ENCODE measurements at places on chromosomes 2 and 18.

DNA sequence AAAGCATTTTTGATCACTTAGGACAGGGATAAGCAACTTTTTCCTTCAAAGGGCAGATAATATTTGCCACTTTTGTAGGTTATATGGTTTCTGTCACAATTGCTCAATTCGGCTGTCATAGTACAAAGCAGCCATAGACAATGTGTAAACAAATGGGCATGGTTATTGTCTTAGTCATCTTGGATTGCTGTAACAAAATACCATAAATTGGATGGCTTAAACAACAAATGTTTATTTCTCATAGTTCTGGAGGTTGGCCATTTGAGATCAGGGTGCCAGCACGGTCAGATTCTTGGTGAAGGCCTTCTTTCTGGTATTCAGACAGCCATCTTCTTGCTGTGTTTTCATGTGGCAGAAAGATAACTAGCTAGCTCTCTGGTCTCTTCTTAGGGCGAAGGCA is 91.2 kb downstream of the TAF4B start:
- no peak for DNase-seq

- DNase-seq: no peak
Measured at GRCh38 chr2:163735685-163736432, at the start of gene FIGN. TSS of gene FIGN (minus strand) at chr2:163736008. CDS start at chr2:163734927, 1,081 bp downstream.

DNA sequence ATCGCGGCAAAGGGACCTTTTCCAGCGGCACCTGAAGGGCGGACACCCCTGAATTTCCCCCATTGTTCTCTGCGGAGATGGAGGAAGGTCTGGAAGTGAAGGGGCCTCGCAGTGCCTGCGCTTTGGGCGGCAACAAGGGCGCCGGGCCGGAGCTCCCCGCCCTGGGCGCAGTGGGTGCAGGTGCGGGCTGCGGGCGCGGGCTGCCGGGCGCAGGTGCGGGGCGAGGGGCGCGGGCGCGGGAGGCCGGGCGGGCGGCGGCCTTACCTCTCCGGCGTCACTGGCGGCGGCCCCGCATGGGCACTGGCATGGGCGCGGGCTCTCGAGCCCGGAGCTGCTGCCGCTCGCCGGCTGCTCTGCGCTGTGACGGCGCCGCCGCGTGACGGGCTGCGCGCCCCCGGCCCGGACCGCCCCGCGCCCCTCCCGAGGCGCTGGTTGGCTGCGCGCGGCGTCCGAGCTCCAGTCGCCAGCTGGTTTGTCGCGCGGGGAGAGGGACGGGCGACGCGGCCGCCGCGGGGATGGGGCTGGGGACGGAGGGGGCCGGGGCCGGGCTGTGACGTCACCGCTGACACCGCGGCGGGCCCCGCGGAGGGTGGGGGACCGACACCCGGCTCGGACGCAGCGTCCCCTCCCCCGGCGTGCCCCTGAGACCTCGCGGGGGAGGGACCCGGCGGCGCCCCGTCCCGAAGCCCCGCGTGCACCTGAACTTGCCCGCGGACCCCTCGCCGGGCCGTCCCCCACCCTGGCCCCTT is at the start of gene KIF1A:
Gene KIF1A (minus strand): TSS at position 362 of the 749 bp plus-strand sequence. CDS start 22,467 bp downstream, outside the sequence.
- DNase-seq: no peak

DNA sequence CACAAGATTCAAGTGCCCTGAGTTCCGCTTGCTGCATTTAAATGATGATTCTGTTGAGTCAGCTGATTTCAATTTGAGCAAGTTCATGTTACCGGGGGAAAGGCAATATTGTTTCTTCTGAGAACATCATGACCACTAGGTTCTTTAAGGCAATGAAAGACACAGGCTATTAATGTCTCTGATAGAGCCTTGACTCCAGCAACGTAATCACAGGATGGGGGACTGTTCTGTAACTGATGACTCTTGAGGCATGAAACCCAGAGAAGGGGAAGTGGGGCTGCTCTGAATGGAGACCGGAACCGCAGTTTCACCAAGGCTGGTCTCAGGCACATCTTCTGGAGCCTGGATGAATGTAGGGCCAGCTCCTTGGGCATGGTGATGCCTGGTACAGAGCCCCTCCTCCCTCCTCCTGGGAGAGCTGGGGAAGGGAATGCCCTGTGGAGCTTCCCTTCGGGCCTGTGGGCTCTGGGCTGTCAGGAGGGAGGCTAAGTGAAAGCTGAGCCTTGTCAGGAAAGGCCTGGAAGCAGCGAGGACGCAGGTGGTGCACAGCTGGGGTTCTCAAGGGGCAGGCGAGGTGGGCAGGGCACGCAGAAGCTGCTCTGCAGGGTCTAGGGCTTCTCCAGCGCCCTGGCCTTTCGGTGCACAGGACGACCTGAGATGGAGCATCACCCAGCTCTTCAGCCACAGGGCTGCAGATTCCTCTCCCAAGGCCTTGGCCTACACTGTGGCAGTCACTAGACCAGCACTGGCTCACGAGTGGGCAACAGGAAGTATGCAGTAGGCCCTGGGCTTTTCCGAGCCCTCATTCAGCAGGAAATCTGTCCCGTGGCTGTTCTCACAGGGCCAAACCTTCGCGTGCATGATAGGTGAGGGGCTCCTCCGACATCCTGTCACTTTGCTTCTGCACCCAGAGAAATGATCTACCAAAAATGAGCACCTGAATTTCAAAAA is 36.6 kb upstream of the PRLH start:
- peak; percentile 25 for DNase-seq

DNA sequence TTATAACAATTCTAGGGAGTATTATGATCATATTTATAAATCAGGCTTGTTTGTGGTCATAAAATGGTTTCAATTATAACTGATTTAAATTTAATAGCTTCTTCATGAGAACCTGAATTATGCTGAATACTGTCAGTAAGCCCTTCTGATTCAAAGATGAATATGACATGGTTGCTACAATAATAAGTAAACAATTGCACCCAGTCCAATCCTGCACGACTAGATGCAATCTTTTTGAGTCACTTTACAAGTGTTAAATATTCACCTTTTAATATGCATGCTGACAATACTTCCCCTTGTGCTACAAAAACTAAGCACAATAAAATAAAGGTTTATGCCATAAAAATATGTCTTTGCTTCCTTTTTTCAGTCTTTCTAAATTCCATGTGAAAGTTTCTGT is 325.2 kb downstream of the KCNJ3 start:
- DNase-seq: no peak

DNA sequence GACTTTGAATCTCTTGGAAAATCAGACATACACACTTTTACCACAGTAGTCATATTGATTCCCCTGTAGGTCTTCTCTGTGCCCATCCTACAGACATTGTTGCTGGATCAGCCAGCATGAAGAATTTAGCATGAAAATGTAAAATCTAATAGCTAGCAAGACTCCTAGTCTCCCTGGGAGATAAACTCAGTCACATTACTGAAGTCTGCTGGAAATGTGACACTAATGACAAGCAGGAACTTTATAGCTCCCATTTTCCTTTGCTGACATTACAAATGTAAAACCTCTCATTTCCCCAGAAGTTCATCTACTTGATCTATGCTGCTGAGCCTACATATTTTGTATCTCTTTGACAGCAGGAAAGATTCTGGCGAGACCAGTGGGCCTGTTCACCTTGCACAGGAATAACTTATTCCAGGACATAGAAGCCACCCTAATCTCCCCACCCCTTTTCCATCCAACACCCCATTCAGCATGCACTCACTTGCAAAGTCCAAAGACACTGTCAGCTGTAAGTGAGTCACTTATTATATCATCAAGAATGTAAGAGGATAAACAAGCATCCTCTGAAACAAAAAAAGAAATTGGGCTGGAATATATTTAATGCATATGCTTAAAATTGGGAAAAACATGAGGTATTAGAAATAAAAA is 648.3 kb upstream of the PKDCC start:
- DNase-seq: no peak

DNA sequence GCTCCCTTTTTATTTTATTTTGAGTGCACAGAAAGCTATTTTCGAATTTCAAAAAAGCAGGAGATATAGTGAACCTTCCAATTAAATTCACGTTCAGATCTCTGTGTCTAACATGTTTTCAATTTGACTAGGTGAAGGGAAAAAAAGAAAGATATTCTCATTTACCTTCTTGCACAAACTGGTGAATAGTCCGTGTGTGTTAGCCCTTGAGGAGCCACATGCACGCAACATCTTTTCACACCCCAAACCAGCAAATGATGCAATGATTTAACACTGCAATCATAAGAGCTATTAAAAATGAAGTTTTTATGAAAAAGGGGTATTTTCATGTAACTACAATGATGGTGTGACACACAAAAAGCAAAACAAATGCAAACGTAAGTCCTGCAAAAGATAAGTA is 109.8 kb downstream of the CPO start:
- no peak for DNase-seq

DNA sequence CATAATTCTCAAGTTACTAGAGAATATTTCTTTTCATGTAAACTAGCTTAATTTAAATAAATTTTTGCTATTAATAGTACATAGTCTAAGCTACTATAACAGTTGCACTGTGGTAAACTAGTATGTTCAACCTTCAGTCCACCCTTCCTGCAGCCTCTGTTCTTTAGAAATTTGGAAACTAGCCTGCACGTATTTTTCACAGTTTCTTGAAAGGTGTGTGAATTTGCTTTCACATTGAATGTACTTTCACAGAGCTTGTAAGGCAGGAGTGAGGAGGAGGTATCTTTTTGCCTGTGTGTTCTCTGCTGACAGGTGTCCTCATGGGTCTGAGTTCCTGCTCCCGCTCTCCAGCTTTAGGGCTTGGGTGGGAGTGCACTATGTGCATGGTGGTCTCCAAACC is 117.5 kb downstream of the ATP9B start:
- no peak for DNase-seq

DNA sequence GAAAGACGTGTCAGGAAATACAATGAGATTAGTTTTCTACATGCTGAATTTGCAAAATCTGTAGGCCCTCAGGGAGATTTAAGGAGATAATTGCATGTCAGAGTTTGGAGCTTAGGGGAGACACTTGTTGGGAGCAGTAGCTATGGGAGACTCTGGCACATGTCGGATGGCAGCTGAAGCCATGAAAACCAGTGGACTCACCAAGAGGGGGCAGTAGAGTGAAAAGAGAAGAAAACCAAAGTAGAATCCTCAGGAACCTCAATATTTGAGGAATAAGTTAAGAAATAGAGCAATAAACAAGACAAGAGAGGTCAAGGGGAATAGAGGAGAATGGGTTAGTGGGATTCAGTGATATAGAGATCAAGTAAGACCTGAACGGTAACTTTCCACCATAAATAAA is 24.8 kb downstream of the RUFY4 start:
- no peak for DNase-seq

DNA sequence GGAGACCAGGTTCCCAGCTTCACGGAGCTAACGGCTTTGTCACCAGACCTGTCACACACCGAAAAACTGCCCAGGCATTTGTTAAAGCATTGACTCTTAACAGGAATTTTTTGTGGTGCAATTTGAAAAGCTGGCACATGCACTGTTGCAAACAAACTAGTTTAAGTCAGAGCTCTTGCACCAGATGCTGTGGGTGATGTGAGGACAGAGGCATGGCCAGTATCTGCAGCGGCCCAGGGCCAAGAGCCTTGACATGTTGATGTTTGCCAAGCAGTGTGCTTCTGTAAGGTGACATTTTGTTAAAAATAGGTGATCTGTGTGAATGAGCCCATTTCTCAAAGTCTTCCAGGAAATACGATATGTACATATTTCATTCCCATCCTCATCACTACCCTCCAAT is 142.5 kb downstream of the MTCL1 start:
- DNase-seq: no peak

DNA sequence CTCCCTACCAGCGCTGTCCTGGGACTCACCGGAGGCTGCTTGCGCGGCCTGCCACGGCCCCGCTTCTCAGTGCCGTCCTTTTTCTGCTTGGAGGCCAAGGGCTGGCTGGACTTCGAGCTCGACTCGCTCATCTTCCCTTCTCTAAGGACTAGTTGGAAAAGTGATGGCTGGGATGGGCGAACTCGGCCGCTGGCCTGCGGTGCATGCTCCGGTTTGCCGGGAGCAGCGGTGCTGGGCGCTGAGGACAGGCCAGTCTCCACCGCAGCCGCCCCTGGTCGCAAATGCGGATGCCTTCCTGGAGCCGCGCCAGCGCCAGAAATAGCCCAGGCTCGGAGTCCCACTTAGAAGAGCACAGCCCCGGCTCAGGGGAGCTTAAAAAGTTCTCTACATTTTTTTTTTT is 3.1 kb downstream of the C2orf81 start:
- DNase-seq: no peak

DNA sequence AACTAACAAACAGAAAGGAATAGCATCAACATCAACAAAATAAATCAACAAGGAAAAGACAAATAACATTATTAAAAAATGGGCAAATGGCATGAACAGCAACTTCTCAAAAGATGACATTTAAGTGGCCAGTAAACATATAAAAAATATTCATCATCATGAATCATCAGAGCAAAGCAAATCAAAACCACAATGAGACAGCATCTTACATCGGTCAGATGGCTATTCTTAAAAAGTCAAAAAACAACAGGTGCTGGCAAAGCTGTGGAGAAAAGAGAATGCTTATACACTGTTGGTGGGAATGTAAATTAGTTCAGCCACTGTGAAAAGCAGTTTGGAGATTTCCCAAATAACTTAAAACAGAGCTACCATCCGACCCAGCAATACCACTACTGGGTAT is 327.1 kb downstream of the CMPK2 start:
- DNase-seq: no peak

- DNase-seq: no peak
Measured at GRCh38 chr2:136765256-136766072, at the start of gene THSD7B. TSS of gene THSD7B (plus strand) at chr2:136765545. CDS start at chr2:136882179, 116,634 bp downstream.

DNA sequence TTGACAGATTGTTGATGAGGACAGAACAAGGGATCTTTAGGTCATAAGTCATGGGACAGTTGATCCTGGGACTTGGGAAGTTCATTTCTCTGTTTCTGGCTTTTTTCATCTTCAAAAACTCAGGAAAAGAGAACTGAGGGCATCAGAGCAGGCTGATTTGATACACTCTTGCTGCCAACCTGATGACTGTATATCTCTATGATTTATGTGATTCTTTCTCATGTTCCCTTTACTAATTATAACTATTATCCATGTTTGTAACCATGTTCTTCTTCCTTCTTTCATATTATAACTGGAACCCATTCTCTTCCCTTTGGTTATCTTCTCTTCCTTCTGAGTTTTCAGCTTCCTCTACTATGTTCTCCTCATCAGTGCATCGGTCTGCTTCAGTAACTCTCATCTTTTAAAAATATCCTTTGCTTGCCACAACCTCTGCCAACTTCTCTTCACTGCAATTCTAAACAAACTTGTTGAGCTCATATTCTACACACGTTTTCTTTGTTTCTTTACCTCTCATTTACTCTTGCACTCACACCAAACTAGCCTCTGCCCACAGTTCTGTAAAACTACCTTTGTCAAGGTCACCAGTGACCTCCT is 13.5 kb downstream of the RASGRP3 start:
- DNase-seq: no peak

DNA sequence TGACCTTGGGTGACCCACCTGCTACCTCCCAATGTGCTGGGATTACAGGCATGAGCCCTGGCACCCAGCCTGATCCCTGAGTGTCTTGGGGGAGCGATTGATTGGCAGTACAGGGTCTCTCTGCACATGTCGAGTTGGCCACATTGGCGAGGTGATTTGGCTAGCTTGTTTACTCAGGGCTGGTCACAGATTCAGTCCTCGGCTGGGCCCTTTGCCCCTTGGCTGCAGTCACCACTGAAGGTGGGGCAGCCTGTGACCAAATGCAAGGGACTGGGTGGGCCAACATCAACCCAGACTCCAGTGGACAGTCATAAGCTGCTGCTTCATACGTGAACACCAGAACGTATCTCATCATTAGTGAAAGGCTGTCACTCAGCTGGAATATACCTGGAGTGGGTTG is 114.9 kb downstream of the ZNF532 start:
- DNase-seq: no peak

- no peak for DNase-seq
Measured at GRCh38 chr2:22248851-22249250, 1125.1 kb downstream of the TDRD15 start.

- DNase-seq: no peak
Measured at GRCh38 chr2:76998704-76999103, 523.5 kb downstream of the LRRTM4 start.

All from GM19239 (cell line).